ENCODE measurements at places on chromosomes 16 and 17.

DNA sequence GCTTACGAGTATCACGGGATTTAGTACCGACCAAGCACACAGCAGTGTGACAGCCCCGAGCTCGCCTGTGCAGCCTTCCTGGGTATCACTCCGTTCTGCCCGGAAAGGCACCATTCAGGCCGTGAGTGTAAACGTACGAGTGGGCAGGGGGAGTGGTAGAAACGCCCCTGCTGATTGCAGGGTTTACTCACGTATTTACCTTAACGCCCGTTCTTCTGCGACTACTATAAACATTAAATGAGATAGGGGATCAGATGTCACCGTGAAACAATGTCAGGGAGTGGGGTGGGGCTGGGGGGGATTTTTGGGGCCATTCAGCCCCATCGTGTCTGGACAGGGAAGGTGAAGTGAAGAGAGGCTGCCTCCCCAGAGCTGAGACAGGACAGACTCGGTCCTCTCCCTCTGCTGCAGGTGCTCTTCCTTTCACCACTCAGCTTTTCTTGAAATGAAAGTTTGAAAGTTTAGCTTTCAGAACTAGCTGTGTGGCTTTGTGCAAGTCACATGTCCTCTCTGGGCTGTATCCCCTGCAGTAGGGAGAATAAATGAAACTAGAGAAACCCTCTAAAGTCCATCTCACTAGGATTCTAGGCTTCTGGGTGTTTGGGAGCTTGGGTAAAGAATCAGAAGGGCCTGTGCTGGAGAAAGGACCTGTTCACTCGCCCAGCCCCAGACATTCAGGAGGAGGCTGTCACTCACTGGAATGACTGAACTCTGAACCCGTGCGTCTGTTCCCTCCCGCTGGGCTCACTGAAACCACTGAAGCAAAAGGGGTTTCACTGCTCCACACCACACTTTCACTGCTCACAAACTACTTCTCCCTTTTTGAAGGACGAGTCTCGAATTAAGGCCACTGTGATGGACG lies 66.7 kb downstream of the RPA1 start:
- DNase-seq: no peak

DNA sequence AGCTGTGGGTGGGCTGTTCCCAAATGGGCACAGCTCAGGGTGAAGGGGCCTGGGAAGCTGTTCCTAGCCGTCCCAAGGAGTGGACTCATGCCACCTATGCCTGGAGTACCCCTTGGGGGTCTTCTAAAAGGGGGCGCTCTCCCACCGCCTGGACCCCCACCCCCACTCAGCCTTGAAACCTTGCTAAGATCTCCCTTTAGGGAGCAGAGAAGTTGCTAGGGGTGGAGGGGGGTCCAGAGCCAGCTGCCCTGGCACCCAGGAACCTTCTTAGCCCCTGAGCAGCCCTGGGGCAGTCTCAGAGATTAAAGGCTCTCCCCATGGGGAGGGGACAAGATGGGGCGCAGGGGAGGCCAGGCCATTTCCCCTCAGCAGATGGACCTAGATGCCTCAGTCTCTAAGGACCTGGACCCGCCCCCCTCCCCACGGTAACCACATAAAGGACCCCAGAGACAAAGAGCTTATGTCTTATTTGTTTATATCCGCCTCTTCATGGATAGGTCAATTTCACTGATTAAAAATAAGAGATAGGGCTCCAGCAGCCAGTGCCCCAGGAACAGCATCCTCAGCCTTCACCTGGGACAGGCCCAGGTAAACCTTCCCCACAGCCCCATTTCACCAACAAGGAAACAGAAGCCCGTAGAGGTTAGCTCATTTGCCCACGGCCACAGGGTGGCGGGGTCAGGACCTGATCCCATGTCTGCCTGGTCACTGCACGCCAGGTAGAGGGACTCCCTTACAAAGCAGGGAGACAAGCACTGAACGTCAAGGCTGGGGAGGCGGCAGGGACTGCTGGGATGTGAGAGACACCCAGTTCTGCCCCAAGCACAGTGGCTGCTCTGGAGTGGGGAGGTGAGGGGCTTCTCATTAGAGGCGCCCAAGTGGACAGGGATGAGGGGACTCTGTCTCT lies 3.4 kb downstream of the MTSS2 start:
- no peak for DNase-seq

GRCh38 chr17:16217002-16217635 lies at the start of gene PIGL:
Gene PIGL, plus strand, starts transcription at chr17:16217210. Its CDS starts 17 bp downstream, at chr17:16217227.
- DNase-seq: peak; percentile 78

GRCh38 chr16:31128711-31129567 lies 6.6 kb downstream of the PRSS8 start:
- DNase-seq: no peak

GRCh38 chr16:84419730-84420129 lies 51.4 kb downstream of the ATP2C2 start:
- DNase-seq: no peak
